ENCODE measurements at places on chromosomes 3 and 15.

- DNase-seq, result no peak
Measured at GRCh38 chr3:107990433-107990832, 100.4 kb downstream of the CD47 start.

DNA sequence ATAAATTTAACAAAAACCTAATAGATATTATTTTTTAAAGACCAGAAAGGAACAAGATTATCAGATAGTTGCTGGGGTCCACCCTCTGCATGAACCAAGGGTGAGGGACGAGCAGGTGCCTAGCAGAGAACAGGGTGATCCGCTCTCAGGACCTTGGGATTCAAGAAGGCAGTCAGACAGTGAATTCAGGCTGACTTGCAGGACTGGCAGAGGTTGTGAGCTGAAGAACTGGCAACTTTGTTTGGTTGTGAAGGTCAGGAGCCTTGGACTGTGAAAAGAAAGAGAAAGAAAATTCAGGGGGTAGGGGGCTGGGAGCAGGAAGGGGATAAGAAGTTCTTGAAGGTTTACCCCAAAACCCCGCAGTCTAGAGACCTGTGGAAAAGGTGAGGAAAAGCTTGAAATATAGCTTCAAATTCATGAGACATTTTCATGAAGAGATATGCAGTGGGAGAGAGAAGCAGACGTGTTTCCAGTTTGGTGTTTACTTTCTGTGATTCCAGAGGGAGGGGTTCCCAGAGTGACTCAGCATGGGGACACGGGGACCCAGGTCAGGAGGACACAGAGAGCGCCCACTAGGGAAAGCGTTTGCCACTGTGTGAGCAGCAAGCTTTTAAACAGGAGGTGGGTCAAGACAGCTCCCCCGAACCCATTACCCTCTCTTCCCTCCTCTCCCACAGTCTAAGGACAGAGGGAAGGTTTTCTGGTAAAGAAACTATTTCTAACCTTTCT is 217.2 kb upstream of the UMPS start:
- no peak for DNase-seq

- no peak for DNase-seq
Measured at GRCh38 chr15:65303687-65304380, 643 bp upstream of the RNU5B-1 start.

GRCh38 chr15:95605098-95605497 is 725.4 kb upstream of the NR2F2 start:
- no peak for DNase-seq

GRCh38 chr15:96851613-96852012 is 521.1 kb downstream of the NR2F2 start:
- DNase-seq, result no peak

DNA sequence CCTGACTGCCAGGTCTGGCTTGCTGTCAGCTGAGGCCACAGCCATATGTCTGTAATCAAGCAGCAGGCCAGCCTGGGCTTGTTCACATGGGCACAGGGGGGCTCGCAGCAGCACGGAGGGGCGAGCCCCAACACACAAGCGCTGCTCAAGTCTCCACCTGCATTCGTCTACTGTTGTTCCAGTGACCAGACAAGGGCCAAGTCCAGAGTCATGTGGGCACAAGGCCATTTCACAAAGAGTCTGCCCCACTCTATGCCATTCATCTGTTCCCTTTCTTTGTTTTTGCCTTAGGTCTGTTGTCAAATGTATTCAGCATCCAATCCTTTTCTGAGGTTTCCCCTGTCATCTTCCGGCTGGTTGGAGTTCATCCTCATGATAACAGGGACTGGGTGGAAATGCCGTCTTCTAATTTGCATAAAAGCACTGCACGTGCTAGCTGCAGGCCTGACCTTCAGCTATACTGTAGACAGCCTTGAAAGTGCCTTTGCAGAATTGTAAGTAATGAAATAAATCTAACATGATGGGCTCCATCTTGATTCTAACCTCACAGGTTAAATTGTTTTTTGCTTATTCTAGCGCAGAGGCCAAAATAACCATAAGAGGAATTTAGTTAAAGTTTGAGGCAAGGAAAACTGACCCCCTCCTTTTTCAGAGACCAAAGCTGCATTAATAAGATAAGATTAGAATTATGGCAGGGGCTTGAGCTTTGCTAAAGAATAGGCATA is 28.6 kb upstream of the KBTBD12 start:
- no peak for DNase-seq

DNA sequence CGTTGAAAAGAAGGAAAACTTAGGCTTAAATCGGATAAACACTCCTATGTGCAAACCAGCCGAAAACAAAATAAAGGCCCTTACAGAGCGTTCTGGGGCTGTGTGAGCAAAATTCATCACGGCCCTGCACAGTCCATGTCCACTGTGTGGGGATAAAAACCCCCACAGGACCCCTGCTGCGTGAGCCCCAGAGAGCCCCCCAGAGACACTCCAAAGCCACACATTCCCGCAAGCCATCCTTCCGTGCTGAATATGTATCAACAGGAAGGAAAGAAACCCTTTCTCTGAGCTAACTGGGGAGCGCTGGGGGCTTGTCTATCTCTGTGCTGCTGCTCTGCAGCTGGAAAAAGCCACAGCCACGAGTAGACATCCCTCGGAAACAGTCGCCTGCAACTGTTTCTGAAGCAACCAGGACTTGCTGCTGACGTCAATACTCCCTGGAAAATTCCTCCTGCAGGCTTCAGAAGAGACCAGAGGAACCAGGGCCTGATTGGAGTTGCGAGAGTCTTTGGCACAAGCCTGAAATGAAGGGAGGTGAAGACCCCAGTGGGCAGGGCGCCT is 72.7 kb downstream of the NUP210 start:
- DNase-seq, result no peak

DNA sequence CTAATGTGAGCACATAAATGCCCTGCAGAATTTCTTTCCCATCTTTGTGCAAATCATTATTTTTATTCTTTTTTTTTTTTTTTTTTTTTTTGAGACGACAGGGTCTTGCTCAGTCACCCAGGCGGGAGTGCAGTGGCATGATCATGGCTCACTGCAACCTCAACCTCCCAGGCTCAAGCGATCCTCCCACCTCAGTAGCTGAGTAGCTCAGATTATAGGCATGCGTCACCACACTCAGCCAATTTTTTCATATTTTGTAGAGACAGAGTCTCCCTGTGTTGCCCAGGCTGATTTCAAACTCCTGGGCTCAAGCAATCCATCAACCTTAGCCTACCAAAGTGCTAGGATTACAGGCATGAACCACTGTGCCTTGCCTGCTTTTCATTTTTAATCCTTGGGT is 22.9 kb downstream of the DAG1 start:
- DNase-seq, result no peak

DNA sequence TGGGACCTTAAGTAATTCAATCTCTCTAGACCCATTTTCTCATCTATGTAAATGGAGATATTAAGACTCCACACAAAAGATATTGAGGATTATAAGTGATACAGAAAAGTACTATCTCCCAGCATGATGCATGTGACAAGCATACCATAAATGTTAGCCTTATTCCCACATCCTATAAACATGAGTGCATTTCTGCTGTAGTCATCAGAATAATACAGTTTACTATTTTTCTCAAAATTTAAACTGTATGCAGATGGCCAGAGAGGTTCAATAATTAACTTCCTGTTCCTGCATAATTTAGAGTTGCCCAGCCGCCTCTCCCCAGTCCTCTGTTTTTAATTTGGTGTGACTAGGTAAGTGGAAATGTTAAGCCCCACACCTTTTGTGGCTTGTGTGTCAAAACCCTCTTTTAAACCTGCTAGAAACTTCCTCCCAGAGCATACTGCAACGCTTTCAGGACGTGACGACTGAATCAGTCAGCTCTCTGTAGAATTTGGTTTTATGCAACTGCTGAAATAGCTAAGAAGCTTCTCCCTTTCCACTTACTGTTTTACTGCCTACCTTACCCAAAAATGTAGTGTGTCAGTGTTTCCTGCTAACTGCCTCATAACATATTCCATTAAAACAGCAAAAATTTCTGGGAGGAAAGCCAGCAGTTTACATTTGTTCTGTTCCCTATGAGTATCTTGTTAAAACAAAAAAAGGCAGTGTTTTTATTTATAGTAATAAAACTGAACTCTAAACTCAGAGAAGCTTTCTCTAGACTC is 1037.9 kb downstream of the EPHA3 start:
- no peak for DNase-seq

- DNase-seq, result no peak
Measured at GRCh38 chr3:160945336-160945735, 159.8 kb downstream of the B3GALNT1 start.

GRCh38 chr3:194275721-194276120 is 75.4 kb downstream of the CPN2 start:
- no peak for DNase-seq

- DNase-seq, result no peak
Measured at GRCh38 chr3:119588112-119588511, 8.8 kb downstream of the ADPRH start.

DNA sequence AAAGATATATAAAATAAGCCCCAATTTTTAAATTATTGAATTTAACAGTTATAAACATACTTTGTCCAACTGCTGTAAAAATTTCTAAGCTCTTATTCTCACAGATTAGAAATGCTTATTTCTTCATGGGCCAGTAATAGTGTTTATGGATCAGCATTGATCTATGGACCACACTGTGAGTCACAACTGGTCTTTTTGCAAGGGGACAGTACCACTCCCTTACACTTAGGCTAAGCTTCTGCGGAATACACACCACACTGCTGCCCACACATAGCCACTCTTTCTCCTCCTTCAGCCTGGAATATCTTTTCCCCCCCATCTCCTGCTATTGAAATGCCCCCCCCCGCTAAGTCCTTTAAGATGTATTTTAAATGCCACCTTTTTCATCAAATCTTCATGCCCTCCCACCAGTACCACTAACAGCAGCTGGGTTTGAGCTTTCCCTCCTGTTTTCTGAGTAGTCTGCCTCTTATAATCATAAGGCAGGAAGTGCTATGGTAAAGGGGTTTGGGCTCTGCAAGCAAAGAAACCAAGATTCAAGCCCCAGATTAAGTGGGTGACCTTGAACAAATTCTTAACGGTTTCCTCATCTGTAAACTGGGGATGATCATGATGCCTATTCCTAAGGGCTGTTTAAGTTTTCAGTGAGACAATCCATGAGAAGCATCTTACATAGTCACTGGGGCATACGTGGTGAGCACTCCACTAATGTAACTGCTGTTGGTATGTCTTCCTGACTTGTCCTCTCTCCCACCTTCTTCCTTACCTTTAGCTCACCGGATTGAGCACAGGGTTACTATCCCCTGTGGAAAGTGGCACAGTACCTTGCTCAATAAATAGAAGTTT is 69.2 kb downstream of the DCUN1D1 start:
- DNase-seq, result no peak

DNA sequence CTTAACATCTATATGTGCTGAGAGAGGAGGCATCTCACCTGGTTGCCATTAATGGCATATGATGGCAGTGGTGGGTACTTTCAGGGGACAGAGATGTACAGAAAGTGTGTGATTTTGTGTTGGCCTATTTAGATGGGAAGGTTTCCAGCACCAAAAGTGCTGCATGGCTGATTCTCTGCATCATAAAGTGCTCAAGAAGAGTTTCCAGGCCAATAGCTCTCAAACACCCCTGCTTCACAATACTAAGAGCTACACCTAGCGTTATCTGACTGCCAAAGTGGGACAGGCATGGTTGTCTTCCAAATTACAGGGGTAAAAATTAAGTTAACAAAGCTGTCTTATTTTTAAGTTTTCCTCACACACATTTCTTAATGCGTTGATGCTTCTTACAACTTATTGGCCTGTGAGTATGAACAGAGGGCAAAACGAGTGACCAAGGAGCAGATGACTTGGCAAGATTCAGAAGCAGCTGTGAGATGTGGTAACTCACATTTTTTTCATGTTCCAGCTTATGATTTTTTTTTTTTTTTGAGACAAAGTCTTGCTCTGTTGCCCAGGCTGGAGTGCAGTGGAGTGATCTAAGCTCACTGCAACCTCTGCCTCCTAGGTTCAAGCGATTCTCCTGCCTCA is 41.4 kb upstream of the VEPH1 start:
- no peak for DNase-seq

DNA sequence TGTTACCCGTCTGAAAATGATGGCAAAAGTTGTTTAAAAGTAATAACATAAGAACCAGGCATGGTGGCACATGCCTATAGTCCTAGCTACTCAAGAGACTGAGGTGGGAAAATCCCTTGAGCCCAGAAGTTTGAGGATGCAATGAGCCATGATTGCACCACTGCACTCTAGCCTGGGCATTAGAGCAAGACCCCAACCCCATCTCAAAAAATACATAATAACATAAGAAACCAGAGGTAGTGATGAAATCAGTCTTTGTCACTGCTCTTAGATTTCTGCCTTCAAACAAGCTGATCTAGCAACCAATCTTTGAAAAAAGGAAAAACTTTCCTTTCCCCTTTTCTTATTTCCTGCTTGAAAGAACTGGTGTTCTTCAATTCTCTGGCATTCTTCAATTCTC is 71.3 kb downstream of the TMCC1 start:
- DNase-seq, result no peak

GRCh38 chr15:98778263-98778959 is 130.1 kb downstream of the IGF1R start:
- DNase-seq, result no peak

- DNase-seq, result no peak
Measured at GRCh38 chr3:71102111-71102983, 481.2 kb downstream of the FOXP1 start.

- DNase-seq, result no peak
Measured at GRCh38 chr15:54298396-54298795, 320.2 kb downstream of the UNC13C start.

DNA sequence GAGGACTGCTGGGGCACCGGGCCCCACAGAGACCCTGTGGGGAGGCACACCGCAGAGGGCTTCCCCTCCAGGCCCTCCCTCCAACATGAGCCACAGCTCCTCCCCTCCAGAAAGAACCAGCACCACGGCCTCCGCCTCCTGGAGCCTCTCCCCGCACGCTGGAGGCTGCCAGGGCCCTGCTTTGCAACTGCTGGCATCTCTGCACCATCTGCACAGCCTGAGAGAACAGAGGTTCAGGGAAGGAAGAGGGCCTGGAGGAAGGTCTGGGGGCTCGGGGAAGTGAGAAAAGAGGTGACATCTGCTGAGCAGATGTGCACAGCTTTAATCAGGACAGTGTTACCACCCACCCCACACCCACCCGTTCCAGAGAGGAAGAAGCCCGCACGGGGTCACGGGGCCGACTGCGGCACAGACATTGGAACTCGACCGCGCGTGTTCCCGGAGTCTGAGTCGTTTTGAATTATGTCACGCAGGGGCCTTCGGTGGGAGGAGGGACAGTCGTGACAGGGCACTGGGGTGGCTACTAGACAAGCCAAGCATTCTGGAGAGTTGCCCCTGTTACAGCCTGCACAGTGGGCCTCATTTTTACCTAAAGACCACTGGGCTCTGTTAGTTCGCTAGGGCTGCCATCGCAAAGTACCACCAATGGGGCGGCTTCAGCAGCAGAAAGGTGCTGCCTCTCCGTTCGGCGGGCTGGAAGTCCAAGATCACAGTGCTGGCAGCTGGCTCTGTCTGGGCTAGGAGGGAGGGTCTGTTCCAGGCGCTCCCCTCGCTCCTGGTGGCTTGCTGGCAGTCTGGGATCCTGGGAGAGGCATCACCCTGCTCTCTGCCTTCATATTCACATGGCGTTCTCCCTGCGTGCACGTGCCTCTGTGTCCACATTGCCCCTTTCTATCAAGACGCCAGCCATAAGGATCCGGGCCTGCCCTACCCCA is 194.8 kb downstream of the XXYLT1 start:
- DNase-seq, result no peak

GRCh38 chr3:106367496-106367895 is 498.7 kb upstream of the CBLB start:
- DNase-seq, result no peak

GRCh38 chr3:45790596-45790995 is 5.7 kb downstream of the SLC6A20 start:
- DNase-seq, result no peak
